ENCODE measurements at places on chromosomes 4 and X. TPM values are rescaled to one million over a fixed set of nuclear protein-coding genes. Genes with fewer than 3 reads are reported as not detected.

DNA sequence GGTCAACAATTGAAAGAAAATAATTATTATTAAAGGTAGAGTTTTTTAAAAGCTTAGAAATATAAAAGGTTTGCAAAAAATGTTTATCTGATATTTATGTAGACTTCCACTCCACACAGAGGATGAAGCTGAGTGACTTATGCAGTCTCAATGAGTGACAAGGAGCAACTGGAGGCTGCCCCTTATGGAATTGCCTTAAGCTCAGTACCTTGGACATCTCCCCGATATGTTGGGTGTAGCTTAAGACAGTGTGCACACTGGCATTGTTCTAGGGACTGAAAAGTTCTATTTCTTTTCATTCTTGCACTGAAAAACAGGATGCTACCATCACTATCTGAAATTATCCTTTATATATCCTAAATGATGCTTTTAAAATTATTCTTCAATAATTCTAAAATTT lies 292.1 kb downstream of the PRDM5 start:
- no peak for DNase-seq

DNA sequence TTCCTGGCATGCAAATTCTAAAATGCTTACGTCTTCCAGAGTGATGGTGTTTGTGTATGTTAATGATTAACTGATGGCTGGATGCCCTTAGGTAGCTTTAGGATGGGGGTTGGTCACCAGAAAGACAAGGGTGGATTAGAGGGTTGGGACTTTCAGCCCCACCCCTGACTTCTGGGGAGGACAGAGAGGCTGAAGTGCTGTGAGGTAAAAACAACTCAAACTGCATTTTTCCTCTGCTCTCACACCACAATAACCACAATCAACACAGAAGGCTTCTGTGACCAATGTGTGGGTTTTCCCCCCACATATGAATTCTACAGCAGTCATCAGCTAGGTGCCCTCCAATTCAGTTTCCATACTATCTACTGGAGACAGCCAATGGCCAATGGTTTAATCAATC lies 18.7 kb upstream of the DDIT4L start:
- DNase-seq: no peak

GRCh38 chr4:10023806-10024205 lies 2.5 kb upstream of the SLC2A9 start:
- DNase-seq: no peak

- DNase-seq: no peak
Measured at GRCh38 chr4:123836851-123837595, 440.4 kb downstream of the SPRY1 start.

DNA sequence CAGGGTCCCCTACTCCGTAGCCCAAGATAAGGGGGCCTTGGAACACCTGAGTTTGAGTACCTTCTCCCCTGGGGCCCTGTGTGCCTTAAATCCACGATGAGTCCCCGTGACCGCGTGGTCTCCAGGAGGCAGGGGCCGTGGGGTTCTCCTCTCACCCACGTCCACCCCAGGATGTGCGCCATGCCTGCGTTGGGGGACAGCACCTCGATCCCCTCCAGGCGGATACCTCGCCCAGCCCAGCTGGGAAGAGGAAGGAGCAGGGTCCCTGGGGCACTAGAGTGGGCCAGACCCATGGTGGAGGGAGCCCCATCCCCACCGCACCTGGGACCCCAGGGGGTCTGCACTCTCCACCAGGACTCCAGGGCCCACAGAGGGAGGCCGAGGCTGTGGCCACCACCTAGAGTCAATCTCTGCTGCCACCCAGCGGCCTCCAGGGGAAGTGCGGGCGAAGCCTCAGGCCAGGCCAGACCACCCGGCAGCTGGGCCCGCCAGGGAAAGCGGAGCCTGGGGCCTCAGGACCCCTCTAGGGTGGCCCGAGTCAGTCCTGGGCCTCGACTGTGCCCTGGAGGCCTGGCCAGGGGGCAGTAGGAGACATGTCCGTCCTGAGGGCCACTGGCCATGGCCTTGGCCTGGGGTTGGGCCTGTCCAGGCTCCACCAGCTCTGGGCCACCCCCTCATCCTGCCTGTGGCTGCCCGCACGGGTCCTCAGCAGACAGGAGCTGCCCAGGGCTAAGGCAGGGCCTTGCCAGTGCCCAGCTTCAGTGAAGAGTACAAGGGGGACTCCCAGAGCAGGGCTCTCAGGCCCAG lies 55.0 kb downstream of the FAM53A start:
- DNase-seq: no peak

DNA sequence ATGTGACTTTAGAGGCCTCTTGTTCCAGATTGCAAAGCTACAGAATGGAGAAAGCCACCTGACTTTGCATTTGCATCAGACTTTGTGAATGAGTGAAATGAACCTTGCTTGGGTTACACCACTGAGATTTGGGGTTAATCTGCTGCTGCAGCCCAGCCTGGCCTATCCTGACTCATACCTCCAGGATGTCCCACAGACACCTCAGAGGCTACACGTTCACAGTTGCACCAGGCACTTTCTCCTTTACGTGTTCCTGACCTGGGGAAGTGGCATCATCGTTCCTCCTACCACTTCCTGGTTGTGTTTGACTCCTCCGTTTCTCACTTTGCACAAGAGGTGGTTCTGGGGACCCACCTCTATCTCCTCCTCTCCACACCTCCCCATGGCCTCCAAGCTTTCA lies 9.2 kb upstream of the SORCS2 start:
- DNase-seq: peak; percentile 27

Gene CFI
- 32.1 TPM for total RNA-seq

Gene SHROOM4
- total RNA-seq: 6.9 TPM

Gene ERAS
- 0.73 TPM for total RNA-seq

Gene TBC1D1
- total RNA-seq: 63.9 TPM

Gene MGARP
- 1.6 TPM for total RNA-seq

All from breast epithelium (tissue), 4 donors.